ENCODE measurements at places on chromosomes 1 and 21.

DNA sequence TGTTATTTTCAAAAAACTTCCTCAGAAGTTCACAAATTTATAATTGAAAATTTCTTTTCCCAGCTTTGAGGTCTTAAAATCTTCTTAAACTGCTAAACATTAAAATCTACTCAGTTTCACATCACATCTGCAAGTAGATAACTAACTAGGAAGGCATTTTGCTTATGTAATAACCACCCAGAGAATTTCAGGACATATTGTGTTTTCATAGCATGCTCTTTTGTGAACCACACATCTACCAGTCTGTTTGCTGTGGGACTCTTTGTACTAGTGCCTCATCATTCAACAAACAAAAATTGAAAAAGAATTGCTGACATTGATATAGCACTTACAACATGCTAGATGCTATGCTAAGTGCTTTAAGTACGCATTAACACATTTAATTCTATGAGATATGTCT, 31.6 kb upstream of the C1orf146 start:
- DNase-seq = no peak

- no peak for DNase-seq
These were observed 93.3 kb downstream of the SPSB1 start for GRCh38 chr1:9385801-9386573.

GRCh38 chr1:22256213-22256512, 113.3 kb upstream of the WNT4 start:
- no peak for DNase-seq

- no peak for DNase-seq
These were observed 409.5 kb downstream of the NTNG1 start for GRCh38 chr1:107550358-107550757.

- no peak for DNase-seq
These were observed 42.0 kb upstream of the DUSP10 start for GRCh38 chr1:221783936-221784335.

GRCh38 chr1:85366391-85367170, 90.1 kb upstream of the BCL10 start:
- DNase-seq = no peak

DNA sequence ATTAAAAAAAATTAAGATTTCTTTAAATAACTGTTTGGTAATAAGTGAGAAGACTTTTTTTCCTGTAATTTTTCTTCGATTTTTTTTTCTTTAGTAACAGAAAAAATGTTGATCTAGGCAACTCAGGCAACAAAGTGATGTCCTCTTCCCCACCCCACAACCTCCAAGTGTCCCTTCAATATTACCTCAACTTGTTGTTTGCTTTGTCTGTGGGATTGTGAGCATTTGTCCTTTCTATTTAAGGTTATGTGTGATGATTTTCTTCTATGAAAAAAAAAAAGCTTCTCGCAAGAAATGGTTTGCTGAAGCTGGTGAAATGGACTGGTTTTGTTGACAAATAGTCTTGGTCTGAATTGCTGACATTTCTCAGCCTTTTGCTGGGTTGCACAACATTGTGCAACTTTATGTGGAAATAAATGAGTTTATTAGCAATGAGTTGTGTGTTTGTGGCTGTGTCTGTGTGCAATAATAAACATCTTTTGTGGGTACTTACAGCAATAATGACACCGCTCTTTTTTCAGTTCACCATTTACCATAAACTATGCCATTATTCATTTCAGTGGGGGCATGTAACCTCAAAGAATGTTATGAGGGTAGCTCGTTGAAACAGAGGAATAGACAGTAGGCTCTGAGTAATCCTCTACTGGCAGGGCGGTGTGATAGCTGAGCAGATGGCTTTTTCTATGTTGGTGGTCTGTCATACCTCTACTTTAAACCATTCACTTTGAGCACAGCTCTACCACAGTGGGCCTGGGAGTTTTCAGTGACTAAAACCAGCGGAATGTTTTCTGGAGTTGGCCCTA, 218.4 kb downstream of the HLX start:
- no peak for DNase-seq

DNA sequence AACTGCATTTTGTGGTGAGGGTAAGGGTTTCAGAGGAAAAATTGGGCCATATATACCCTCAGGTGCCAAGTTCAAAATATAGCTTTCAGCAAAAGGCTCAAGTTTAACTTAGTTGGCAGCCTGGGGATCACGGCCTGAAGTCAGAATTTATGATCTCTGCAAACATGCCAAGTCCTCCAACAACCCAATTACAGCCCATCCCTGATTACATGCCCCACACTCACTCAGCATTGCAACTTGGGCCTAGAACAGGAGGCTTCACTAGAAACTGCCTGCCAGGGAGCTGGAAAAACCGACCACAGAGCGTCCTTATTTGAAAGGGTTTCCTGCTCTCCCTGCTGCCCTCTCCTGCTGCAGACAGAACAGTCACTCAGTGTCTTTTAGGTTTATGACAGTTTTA, 12.4 kb downstream of the FYB2 start:
- DNase-seq = no peak
